SHP77 (cell line): ENCODE measurements at places on chromosomes 7 and 10.

DNA sequence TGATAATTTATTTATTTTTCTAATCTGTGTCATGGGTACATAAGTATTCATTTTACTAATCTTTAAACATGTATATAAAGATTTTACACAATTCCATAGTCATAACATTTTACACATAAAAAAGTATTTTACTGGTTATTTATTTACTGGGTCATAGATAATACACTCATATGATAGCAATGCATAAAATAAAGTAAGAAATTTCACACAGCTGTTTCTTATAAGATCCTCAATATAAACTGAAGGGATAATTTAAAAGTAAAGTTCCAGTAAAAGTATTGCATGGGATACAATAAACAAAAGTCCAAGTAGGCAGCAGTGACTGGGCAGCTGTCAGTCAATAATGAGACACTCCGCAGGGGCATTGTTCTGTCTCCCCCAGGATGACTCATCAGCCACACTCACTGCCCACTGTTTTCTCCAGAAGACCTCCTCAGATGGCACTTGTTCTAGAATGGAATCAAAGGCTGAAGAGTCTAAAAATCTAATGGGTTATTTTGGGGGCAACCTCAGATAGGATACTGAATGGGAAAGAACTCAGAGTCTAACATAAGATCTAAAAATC lies 32.7 kb downstream of the DPY19L1 start:
- peak; percentile 30 for DNase-seq

DNA sequence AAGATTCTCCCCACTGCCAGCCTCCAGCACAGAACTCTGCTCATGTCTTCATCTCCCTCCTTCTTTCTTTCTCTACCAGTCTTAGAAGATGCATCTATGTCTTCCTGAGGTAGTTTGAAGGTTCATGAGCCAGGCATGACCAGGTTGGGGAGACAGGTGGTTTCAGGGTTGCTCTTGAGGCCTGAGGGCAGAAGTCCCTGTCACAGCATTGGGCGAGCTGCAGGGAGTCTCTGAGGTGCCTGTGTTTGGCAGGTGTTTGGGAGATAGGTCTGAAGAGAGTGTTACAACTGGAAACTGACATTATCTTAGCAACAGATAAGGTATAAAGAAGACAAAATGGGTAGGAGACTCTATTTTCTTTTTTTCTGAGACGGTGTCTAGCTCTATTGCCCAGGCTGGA lies 18.7 kb downstream of the PRSS2 start:
- DNase-seq, result no peak

DNA sequence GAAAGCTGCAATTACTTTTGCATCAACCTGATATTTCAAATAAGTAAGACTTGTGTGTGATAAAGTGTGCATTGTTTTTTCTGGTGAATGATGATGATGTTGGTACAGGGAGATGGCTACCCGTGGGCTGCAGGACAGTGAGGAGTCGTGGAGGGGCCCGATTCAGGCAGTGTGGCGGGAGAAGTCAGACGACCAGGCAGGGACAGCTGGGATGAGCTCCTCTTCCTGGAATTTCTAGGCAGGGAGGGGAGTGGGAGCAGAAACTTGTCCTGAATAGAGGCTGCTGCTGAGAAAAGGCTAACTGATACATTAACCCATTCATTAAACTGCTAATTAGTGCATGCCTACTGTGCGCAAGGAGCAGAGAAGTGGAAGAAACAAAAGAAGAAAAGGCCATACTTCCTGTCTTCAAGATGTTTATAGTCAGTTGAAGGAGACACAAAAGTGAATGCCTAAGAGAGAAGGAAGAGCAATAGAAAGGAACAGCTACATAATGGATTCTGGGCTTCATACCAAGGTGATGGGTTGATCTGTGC lies 9.3 kb upstream of the GATAD1 start:
- DNase-seq, result no peak

- DNase-seq, result no peak
Observed at GRCh38 chr7:30458311-30458710, 20.3 kb downstream of the NOD1 start.

- DNase-seq, result no peak
Observed at GRCh38 chr7:101113836-101114235, 13.1 kb upstream of the SERPINE1 start.

- no peak for DNase-seq
Observed at GRCh38 chr10:52757773-52758172, 14.8 kb downstream of the MBL2 start.

DNA sequence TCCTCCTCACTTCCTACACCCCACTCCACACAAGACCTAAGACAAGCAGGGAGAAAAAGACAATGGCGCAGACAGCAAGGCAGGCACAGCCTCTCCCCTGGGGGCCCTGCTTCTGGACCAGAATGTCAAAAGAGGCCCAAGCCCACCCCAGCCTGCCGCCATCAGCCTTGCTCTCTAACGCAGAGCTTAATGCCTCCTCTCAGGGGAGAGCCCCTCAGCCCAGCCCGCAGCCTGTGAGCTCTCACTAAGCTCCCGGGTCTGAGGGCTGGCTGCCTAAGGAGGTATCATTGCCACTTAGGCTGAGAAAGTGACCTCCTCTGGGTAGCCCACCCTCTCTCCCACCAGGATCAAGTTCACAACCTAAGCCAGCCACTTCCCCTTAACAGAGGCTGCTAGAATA lies 16.7 kb downstream of the SLIT1 start:
- no peak for DNase-seq

- no peak for DNase-seq
Observed at GRCh38 chr10:131089861-131090260, 221.7 kb downstream of the TCERG1L start.

GRCh38 chr10:17648243-17649035 lies 4.5 kb downstream of the STAM start:
- DNase-seq, result no peak

- no peak for DNase-seq
Observed at GRCh38 chr10:127434006-127434405, 115.1 kb upstream of the NPS start.

DNA sequence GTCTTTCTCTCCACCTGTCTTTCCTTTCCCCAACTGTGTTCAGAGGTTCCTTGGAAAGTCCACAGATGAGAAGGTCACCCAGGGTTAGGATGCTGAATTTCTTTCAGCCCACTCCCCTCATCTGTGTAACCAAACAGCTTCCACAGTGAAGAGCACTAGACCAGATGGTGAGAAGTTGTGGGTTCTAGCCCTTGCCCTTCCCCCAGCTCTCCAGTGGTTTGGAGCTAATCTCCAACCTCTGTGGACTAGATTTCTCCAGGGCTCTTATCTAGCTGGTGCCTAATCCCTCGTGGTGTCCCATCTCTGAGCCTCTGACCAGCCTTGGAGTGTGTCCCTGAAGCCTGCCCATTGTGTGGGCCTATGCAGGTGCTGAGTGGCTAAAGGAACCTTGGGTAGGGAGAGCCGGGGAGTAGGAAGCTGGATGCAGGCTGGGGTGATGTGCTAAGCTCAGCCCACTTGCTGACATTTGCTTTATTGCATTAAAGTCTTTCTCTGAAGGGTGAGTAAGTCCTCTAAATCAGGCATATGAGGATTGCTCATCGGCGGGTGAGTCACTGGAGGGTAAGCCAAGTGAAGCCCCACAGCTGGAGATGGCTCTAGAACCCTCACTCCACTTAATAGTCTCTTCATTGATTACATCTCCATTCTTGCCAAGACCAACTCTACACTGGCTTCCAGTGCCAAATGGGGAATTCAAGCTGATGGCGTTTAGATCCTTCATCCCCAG lies 14.9 kb downstream of the DUSP5 start:
- no peak for DNase-seq

GRCh38 chr7:123727071-123727837 lies 21.5 kb downstream of the WASL start:
- DNase-seq, result no peak

GRCh38 chr7:46515844-46516590 lies 594.9 kb upstream of the IGFBP3 start:
- no peak for DNase-seq
